AG20443 (cell line): ENCODE measurements at places on chromosomes 11 and 22.
A peak's percentile ranks its signal among the peaks of the same experiment; 100 is the strongest.

DNA sequence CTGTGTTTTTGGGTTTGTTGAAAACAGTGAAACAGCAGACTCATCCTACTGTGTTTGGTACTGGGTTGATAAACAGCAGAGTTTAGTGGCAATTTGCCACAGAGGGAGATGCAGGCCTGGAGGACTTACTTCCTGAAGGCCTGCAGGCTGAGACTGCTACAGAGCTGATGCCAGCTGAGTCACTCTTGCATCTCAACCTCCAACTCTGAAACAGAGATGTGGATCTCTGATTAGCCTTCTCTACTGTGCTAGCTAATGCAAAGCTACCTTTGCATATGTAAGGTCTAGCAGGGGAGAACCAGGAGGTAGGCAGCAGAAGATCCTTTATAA is 14.3 kb downstream of the ATP5MG start:
- DNase-seq: peak; percentile 92

DNA sequence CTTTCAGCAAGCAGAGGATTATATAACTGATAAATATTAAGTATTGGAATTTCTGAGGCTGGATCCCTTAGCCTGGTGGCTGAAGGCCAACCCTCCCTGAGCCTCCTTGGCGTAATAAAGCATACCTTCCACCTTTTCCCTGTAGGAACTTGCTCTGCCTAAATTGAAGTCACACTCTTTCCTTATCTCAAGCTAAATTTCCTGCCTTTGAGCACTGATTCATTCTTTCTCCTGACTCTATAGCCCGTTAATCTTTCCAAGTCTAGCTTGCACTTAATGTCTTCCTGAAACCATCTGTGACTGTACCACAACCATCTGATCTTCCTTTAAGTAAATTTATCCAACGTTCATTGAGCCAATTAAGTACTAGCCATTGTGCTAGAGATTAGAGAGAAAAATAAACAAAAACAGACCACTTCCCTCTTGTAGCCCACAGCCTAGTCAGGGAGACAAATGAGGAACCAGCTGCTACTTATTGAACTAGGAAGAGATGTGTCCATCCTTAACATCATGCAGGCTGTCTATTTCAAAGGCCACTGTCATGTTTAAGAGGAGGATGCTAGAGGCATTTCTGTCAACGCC is 62.9 kb downstream of the GRK3 start:
- no peak for DNase-seq

DNA sequence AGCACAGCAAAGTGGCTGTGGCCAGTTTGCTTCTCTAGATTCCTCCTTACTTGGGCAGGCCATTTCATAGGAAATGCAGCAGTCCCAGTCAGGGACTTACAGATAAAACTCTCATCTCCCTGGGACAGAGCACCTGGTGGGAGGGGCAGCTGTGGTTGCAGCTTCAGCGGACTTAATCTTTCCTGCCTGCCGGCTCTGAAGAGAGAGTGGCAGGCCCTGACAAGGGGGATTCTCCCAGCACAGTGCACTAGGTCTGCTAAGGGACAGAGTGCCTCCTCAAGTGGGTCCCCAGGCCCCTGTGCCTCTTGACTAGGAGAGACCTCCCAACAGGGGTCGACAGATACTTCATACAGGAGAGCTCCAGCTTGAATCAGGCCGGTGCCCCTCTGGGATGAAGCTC is 1649.1 kb downstream of the LRRC4C start:
- no peak for DNase-seq

DNA sequence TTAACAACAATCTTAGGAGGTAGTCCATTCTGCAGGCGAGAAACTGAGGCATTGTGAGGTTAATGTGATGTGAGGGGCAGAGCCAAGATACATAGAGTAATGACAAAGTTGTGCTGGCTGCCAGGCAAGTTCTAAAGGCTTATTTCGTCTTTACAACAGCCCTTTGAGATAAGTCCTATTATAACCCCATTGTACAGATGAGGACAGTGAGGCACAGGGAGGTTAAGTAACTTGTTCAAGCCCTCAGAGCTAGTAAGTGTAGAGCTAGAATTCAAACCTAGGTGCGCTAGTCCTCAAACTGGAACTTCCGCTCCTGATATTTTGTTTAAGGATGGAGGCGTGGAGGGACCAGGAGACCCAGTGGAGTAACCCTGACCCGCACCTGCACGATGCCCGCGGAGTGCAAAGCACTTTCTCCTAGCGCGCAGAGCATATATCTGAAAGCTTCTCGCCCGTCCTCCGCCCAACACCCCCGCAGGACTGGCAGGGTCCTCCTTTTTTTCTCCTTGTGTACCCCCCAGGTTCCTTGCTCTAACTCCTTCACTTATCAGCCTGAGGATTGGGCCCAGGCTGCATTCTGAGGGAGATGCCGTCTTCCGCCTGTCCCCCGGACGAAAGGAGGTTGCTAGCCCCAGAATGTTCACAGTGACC is 4.9 kb upstream of the FLI1 start:
- no peak for DNase-seq

- DNase-seq: peak; percentile 77
Measured at GRCh38 chr22:39559456-39560105, 11.0 kb upstream of the CACNA1I start.

- no peak for DNase-seq
Measured at GRCh38 chr11:129973809-129974208, 28.8 kb downstream of the PRDM10 start.

DNA sequence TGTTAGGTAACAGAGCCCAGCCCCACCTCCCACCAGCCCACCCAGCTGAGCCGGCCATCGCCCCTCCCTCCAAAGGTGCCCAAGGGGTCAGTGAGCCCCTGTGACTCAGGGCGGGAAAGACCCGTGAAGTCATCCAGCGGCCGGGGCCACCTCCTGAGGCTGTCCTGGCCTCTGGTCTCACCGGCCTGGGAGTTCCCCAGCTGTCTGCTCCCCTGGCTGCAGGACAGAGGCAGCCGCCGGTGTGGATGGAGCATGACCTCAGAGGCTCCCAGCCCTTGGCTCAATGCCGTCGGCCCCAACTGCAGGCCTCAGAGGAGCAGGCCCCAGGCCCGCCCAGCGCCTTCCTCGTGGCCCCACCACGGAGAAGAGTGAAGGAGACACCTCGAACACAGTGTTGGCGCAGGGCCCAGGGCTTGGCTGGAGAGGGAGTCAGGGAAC is 28.7 kb downstream of the RPL3 start:
- peak; percentile 59 for DNase-seq

DNA sequence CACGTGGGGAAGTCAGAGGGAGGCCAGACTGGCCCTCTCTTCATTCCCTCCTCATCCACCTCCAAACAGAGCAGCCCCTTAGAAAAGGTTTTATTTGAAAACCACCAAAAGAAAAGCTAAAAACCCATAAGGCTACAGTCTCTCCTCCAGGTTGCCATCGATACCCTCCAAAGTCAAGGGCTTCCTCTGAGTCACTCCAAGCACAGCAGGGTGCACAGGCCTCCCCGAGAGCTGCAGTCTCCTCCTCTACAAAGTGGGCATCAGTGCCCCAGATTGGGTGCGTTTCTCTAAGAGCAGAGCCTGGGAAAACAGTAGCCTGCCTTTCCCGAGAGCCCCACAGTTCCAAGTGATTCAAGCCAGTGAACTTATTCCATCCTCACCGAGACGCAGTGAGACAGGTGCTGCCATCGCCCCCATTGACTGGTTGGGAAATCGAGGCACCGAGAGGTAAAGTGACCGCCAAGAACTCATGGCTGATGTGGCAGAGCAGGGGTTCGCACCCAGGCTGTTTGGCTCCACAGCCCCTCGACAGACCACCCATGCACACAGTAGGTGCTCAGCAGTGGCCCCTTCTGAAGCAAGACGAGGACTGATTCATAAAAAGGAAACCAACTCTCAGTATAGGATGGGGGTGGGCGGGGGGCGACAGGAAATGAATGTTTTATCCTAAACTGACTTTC is 91.7 kb upstream of the SHISAL1 start:
- no peak for DNase-seq

DNA sequence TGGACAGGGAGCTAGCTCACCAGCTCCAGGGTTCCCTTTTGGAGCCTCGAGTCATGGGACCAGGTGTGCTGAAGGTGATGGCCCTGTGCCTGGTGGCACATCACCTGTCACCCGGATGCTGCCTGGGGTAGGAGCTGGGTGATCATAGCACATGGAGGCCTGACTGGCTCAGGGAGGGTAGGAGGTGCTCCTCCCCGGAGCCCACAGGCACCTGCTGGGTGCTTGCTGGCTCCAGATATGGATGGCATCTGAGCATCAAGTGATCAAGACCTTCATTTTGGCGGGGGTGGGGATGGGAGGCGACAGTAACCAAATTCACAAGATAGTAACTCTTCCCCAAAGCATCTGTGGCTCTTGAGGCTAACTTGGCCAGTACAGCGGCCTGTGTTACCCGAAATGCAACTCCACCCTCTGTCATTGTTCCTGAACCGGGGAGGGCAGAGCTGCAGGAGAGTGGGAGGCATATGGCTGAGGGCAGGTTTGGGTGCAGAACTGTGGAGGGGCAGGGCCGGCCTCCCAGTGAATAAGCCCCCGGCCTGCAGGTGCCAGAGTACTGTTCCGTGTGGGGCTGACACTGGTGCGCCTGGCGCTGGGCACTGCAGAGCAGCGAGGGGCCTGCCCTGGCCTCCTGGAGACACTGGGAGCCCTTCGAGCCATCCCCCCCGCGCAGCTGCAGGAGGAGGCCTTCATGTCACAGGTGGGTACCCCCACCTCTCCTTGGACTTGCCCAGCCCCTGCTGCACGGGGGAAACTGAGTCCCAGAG is 4.7 kb downstream of the TBC1D10C start:
- DNase-seq: no peak

DNA sequence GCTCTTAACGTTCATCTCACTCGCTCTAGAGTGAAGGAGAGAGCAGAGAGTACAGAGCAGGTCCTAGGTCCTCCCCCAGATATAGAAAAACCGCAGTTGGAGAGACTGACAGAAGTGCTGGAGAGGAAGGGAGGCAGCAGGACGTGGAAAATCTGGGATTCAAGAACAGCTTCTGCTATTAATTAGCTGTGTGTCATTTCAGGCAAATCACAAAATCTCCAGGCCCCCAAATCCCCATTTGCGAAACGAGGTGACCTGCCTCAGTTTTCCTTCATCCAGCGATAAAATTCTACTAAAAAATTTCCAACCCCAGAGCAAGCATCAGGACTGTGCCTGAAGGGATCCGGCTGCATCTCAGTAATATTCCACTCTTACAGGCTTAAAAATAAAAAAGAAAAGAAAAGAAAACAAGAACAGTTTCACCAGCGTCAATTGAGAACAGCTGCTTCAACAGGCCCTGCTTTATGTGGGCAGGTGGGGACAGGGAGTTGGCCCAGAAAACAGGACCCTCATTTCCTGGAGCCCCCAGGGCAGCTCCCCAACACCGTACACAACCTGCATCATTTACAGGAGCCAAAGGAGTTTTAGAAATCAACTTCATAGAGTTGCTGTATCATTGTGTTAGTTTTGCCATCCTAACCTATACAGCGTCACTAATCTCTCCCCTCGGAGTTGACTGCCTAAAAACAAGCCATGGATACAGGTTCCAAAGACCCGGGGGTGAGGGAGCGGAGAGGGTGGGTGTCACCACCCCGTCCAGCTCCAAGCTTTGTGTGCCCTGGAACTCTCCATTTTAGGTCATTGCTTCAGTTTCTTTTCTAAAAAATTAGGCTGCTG is 2.3 kb upstream of the MALAT1 start:
- DNase-seq: no peak

- no peak for DNase-seq
Measured at GRCh38 chr22:29269731-29270474, 1.8 kb downstream of the EWSR1 start.

GRCh38 chr11:117874910-117875381 is 1.5 kb downstream of the FXYD6 start:
- DNase-seq: no peak

- no peak for DNase-seq
Measured at GRCh38 chr11:128889657-128890213, 1.4 kb upstream of the KCNJ5 start.

GRCh38 chr11:100403816-100404215 is 283.3 kb upstream of the ARHGAP42 start:
- DNase-seq: no peak

DNA sequence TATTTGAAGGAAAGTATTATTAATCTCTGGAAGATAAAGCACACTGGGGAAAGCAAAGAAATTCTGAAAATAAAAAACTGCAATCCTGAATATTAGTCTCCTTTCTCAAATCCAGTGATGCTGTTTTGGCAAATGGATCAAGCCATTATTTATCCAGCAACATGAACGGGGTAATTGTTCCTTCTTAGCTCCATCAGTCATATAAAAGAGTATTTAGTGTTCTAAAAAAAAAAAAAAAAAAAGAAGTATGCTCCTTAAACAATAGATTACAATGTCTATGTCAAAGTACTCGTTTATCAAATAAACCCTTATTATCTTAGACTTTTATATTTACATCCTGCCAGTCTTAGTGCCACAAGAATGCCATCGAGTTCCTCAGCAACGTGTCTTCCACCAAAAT is 1.3 kb downstream of the RDX start:
- no peak for DNase-seq

GRCh38 chr11:120595557-120595956 is 84.0 kb downstream of the GRIK4 start:
- DNase-seq: no peak

GRCh38 chr11:35586222-35586621 is 32.0 kb upstream of the FJX1 start:
- no peak for DNase-seq

DNA sequence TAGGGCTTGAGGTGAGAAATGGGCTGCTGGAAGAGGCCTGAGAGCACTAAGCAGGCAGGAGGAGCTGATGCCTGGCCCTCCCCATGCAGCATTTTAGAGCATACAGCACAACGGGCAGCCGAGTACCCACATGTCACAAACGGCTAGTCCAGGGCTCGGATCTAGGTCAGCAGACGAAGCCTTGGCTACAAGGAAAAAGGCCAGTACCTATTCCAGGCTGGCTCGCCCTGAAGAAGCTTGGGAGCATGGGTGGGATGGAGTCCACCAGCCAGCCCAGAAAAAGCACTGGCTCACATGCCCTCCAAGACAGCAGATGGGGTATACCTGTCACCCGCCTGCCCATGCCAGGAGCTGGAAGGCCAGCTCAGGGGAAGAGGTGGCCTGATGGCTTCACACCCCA is 9.6 kb downstream of the UFD1 start:
- DNase-seq: no peak

GRCh38 chr11:27367881-27368280 is 4.9 kb upstream of the CCDC34 start:
- DNase-seq: no peak

DNA sequence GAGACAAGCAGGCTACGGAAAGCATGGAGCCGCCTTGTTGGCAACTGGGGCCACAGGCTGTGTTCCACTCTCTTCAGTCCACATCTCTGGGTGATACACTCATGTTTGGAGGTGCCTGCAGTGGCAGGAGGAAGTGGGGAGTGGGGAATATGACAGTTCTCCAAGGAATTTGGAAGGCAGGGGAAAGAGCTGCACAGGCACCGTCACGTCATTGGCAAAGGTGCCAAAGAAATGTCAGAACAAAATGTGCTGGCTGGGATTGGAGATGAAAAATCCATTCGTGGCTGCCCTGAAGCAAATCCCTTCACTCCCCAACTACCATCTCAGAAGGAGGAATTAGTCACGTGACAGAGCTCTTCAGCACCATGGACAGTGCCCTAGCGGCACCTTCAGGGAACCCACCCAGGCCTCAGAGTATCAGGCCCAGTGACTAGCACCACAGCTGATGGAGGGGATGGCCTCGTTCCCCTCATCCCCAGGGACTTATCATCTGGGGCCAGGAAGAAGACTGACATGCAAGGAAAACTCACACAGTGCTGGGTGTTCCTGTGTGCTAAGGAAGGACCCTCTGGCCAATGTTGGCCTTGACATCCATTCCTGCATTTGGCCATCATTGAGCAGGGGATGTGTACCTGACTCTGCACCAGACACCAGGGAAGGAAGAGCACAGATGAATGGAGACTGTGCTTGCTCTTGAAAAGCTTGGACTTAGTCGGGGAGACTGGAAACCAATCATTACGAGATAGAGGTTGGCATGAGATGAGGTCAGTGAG is 48.5 kb upstream of the PRDM11 start:
- peak; percentile 59 for DNase-seq

- no peak for DNase-seq
Measured at GRCh38 chr11:21364866-21365624, 695.7 kb downstream of the NELL1 start.
